ENCODE measurements at places on chromosomes 11 and 22. TPM values are rescaled to one million over a fixed set of nuclear protein-coding genes. Genes with fewer than 3 reads are reported as not detected.

DNA sequence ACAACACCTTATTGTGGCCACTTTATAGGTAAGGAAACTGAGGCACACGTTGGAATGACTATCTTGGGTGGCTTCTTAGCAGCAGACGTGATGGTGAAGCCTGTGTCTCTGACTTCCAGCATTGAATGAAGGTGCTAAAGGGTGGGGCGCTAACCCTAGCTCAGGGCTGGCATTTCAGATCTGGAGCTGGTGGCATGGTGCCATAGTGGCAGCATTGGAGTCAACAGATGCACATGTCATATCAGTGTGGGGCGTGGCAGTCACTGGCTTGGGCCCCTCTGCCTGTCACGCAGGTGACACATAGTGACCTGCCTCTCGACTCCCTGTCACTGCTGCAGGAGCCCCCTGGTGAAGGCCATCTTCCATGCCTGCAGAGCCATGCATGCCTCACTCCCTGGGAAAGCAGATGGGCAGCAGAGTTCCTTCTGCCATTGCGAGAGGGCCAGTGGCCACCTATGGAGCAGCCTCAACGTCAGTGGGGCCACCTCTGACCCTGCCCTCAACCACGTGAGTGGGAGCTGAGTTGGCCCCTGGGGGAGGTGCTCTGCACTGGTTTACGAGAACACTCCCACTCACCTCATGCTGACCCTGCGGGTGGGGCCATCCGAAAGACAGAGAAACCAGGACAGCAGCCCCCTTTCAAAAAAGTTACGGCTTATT is 14.8 kb downstream of the SHISA8 start:
- no peaks in the 10 kb centered on the region for H3K27me3 ChIP-seq
- peaks cover 45% of the 10 kb centered on the region for H3K36me3 ChIP-seq
- no peak overlapping the region for H3K27ac ChIP-seq
- DNase-seq = no peak

- no peak overlapping the region for H3K27ac ChIP-seq
- no peak overlapping the region for H3K4me3 ChIP-seq
- DNase-seq = no peak
- no peaks in the 10 kb centered on the region for H3K27me3 ChIP-seq
- no peaks in the 10 kb centered on the region for H3K36me3 ChIP-seq
Measured at GRCh38 chr11:34343153-34343552, 14.7 kb downstream of the ABTB2 start.

DNA sequence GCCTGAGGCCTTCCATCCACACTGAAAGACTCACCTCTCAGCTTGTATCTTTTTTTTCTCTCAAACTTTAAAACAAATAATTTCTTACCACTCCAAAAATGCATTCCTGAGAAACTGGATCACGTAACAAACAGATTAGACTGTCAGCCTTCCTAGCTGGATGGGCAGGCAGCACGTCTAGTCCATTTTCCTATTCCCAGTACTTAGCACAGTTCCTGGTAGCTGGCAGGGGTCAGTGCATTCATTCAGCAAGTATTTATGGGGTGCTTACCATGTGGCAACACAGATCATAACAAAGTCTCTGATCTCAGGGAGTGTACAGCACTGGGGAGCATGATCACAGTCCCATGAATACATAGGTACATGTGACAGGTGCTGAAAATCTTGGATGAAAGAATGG is 89.6 kb downstream of the UBASH3B start:
- no peak overlapping the region for H3K4me3 ChIP-seq
- H3K27me3 ChIP-seq = peaks cover 5% of the 10 kb centered on the region
- no peaks in the 10 kb centered on the region for H3K36me3 ChIP-seq
- H3K4me1 ChIP-seq = peaks cover 21% of the 10 kb centered on the region

GRCh38 chr11:17544181-17544622 is at the start of gene USH1C:
Gene USH1C, minus strand, starts transcription at chr11:17544416. Its CDS starts 109 bp downstream, at chr11:17544307.
- peaks cover 34% of the 10 kb centered on the region for H3K27me3 ChIP-seq
- peaks cover 3% of the 10 kb centered on the region for H3K4me1 ChIP-seq
- DNase-seq = peak; percentile 67
- no peak within 1 kb of the TSS for H3K27ac ChIP-seq
- no peaks in the 10 kb centered on the region for H3K36me3 ChIP-seq

DNA sequence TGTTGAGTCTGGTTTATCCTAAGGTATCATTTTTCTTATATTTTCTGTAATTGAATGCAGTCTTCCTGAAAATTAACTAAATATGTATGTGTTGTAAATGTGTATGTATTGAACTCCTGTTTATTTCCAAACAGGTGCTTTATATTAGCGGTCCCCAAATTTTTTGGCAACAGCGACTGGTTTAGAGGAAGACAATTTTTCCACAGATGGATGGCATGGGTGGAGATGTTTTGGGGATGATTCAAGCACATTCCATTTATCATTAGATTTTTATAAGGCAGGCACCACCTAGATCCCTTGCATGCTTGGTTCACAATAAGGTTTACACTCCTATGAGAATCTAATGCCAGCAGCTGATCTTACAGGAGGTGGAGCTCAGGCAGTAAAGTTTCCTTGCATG is 210.5 kb upstream of the ANO3 start:
- no peak overlapping the region for H3K27ac ChIP-seq
- no peaks in the 10 kb centered on the region for H3K4me1 ChIP-seq
- no peaks in the 10 kb centered on the region for H3K27me3 ChIP-seq
- H3K36me3 ChIP-seq = no peaks in the 10 kb centered on the region
- no peak for DNase-seq
- no peak overlapping the region for H3K4me3 ChIP-seq

GRCh38 chr11:97111559-97111958 is 721.7 kb downstream of the JRKL start:
- no peak for DNase-seq
- no peaks in the 10 kb centered on the region for H3K27me3 ChIP-seq
- H3K4me3 ChIP-seq = no peak overlapping the region
- H3K27ac ChIP-seq = no peak overlapping the region

GRCh38 chr11:2567026-2567671 is 122.3 kb downstream of the KCNQ1 start:
- H3K4me3 ChIP-seq = no peak overlapping the region
- no peaks in the 10 kb centered on the region for H3K36me3 ChIP-seq
- DNase-seq = no peak
- H3K27ac ChIP-seq = no peak overlapping the region
- H3K27me3 ChIP-seq = no peaks in the 10 kb centered on the region
- H3K4me1 ChIP-seq = no peaks in the 10 kb centered on the region

The MRGPRE gene
- not detected for total RNA-seq

The FOSL1 gene
- total RNA-seq = 11.3 TPM

Measured in activated CD4-positive, alpha-beta T cell treated with anti-CD3 and anti-CD28 coated beads for 36 hours (primary cell).